Daoy (cell line): ENCODE measurements at places on chromosomes 7 and 10. TPM values are rescaled to one million over a fixed set of nuclear protein-coding genes. Genes with fewer than 3 reads are reported as not detected.
A peak's percentile ranks its signal among the peaks of the same experiment; 100 is the strongest.

DNA sequence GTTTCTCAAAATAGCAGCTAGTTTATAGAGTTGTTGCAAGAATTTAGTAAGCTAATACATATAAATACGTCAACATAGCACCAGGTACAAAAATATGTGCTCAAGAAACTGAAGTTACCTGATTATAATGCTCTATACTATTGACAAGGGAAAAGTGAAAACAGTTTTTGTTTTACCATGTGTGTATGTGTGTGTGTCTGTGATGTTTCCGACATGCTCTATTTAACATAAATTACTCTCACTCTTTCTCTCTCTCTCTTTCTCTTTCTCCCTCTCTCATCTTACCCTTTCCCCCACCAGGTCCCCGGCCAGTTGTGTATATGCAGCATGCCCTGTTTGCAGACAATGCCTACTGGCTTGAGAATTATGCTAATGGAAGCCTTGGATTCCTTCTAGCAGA is 4.3 kb downstream of the LIPN start:
- no peak for DNase-seq

- no peak for DNase-seq
Measured at GRCh38 chr7:17181482-17181881, 117.0 kb upstream of the AHR start.

GRCh38 chr10:96918214-96919002 is 86.3 kb downstream of the LCOR start:
- no peak for DNase-seq

GRCh38 chr7:47513741-47514241 is 68.1 kb downstream of the TNS3 start:
- no peak for DNase-seq

DNA sequence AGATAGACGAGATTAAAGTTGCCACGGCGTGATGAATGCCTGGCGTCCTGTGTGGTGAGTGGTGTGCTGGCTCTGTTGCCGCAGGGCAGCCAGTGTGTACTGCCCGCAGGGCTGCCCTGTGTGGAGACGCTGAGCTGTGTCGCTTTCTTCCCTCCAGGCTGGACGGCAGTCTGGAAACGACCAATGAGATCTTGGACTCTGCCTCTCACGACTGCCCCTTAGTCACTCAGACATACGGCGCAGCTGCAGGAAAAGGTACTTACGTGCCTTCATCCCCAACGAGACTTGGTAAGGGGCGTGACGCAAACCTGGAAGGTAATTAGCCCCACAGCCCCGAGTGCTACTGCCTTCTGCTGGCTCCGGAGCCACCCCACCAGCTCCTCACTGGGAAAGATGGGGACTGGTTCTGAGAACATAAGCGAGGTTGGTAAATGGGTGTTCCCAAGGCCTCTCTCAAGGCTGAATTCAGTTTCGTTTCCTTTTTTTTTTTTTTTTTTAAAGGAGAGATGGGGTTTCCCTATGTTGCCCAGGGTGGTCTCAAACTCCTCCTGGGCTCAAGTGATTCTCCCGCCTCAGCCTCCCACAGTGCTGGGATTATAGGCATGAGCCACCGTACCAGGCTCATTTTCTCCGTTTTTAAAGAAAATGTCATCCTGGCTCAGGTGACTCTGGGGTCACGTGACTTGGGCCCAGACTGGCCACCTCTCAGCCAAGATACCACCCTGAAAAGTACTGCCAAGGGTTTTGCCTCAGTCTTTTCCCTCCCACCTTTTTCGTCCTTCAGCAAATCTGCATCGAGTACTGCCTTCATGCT is 39.6 kb downstream of the WIPI2 start:
- DNase-seq = no peak

- DNase-seq = no peak
Measured at GRCh38 chr10:114207349-114207748, 28.2 kb downstream of the TDRD1 start.

- DNase-seq = no peak
Measured at GRCh38 chr10:79254333-79255006, 92.8 kb upstream of the PPIF start.

DNA sequence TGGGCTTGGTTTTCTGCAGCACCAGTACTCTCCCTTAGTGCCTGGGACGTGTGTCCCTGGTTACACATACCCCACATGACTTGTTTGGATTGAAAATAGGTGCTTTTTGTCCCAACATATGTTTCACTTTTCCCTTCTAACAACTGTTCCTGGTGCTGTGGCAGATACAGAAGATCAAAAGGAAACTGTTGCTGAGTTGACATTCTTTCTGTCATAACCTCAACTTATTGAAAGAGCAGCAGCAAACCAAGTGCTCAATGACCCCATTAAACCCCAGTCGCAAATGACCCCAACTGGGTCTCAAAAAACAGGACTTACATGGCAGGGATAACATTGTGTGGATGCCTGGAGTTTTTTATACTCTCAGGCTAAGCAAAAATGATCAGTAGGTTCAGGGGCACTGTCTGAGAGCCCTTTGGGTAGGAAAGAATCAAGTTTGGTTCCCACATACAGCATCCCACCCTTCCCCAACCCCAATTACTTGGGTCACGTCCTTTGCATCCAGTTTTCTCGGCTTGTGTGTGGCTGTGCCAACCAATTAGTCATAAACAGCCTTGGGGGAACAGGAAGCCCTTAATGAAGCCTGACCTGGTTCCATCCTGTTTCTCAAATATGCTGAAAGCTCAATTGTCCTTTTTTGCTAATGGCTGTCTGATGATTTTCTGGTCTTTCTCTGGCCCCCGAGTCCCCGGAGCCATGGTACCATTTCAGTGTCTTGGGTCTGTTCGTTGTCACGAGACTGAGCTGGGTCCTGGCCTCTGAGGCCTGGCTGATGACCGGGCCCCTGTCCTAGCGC is 4.9 kb downstream of the HKDC1 start:
- DNase-seq = peak; percentile 71

NDUFB8 gene
- 138 and 147 TPM in 2 replicates for total RNA-seq
